ENCODE measurements at places on chromosomes 16 and 17.

GRCh38 chr17:29560316-29560715 is 6.5 kb downstream of the ABHD15 start:
- no peak for DNase-seq

- no peak for DNase-seq
Observed at GRCh38 chr17:72152387-72152929, 31.6 kb downstream of the SOX9 start.

GRCh38 chr17:68572138-68572842 is 28.9 kb downstream of the FAM20A start:
- DNase-seq: no peak

DNA sequence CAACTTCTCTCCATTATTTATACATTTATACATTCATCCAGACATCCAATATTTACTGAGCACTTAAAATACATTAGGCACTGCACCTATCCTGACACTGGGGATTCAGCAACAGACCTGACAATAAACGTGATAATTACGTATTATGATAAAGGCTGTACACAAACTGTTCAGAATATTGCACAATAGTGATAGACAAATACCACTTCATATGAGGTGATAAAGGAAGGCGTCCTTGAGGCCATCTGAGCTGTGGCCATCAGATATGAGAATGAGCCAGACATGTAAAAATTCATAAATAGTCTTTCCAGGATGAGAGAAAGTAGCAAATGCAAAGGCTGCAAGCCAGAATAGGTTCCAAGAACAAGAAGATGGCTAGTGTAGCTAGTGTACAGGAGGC is 8.6 kb downstream of the USP32 start:
- DNase-seq: no peak

DNA sequence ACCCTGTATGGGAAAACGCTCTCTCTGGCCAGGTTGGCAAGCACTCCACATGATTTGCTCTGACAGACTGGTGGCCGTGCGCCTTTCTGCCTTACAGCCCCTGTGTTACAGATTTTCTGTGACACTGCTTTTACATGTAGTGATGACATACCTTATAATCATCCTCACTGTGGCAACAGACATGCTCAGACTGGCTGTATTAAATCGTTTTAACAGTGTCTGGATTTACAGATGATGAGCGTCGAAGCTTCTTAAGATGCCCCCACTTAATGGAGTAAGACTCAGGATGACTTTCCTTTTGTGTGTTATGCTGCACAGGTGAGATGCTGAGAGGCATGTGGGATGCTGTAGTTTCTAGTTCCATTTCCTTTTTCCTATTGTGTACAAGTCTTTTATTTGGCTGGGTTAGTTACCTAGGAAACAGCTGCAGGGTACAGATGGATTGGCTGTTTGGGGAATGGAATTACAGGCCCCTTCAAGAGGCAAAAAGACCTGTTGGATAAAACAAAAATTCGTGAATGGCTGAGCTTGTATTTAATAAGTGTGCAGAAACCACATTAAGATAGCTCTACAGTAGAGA is 20.9 kb upstream of the VWA3A start:
- DNase-seq: no peak

GRCh38 chr16:88462396-88462795 is 9.3 kb downstream of the ZFPM1 start:
- no peak for DNase-seq

DNA sequence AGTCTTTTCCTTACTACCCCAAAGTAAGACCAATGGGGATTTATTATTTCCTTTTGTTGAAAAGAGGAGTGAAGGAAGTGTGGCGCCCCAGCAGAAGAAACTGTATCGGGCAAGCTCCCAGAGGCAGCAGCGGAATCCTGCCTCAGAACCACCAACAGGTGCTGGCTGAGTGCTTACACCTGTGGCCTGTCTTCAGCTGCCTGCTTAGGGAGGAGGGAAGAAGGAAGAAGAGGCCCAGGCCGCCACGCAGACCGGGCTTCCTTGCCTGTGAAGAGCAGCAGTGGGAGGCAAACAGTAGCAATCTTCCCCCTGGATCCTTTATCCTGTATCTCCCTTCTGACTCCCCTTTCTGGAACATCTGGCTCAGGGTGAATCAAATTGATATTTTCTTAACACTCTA is 134.7 kb downstream of the AATF start:
- no peak for DNase-seq

GRCh38 chr16:86277221-86277620 is 233.1 kb upstream of the FOXF1 start:
- no peak for DNase-seq

- no peak for DNase-seq
Observed at GRCh38 chr16:66039793-66040192, 326.7 kb upstream of the CDH5 start.

DNA sequence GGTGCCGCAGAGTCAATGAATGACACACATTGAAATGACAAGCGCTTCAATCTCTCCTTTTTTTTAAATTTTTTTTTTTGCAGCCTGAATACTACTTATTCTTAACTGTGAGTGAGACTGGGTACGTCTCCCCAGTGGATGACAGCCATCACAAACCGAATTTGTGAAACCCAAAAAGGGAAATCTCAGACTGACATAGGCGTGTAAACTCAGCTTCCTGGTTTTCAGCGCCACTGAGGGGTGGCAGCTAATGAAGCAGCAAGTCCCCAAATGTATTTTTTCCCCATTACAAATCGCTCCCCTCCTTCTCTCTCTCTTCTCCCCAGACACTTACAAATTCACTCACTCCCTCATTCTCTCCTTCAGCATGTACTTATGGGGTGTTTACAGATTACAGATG is 196.0 kb downstream of the MAF start:
- no peak for DNase-seq

Measured in stimulated activated naive CD4-positive, alpha-beta T cell (primary cell).